ENCODE measurements at places on chromosomes 1 and 21. TPM values are rescaled to one million over a fixed set of nuclear protein-coding genes. Genes with fewer than 3 reads are reported as not detected.

- no peaks in the 10 kb centered on the region for H3K36me3 ChIP-seq
- H3K4me1 ChIP-seq, result no peaks in the 10 kb centered on the region
- DNase-seq, result no peak
- H3K27ac ChIP-seq, result no peak overlapping the region
- H3K4me3 ChIP-seq, result no peak overlapping the region
Observed at GRCh38 chr1:112833806-112834205, 118.7 kb upstream of the PPM1J start.

GRCh38 chr1:206684478-206685333 is at the start of gene MAPKAPK2:
TSS of gene MAPKAPK2 (plus strand) at chr1:206684905. CDS start at chr1:206685230, 325 bp downstream.
- peak within 1 kb of the TSS; percentile 76 for H3K4me3 ChIP-seq
- no peaks in the 10 kb centered on the region for H3K36me3 ChIP-seq
- peak within 1 kb of the TSS; percentile 98 for H3K27ac ChIP-seq
- peak; percentile 73 for DNase-seq
- H3K27me3 ChIP-seq, result no peaks in the 10 kb centered on the region
- peaks cover 39% of the 10 kb centered on the region for H3K4me1 ChIP-seq

The LORICRIN gene
- total RNA-seq, result not detected

The NPR1 gene
- 5.9 TPM for total RNA-seq

The HES2 gene
- not detected for total RNA-seq

Data from gastrocnemius medialis (tissue), 4 donors.